ENCODE measurements at places on chromosomes 6 and 20.

GRCh38 chr20:46253391-46253790 lies 54.9 kb downstream of the CDH22 start:
- DNase-seq, result no peak

- DNase-seq, result peak; percentile 27
Measured at GRCh38 chr6:52617087-52617486, 40.2 kb upstream of the TRAM2 start.

DNA sequence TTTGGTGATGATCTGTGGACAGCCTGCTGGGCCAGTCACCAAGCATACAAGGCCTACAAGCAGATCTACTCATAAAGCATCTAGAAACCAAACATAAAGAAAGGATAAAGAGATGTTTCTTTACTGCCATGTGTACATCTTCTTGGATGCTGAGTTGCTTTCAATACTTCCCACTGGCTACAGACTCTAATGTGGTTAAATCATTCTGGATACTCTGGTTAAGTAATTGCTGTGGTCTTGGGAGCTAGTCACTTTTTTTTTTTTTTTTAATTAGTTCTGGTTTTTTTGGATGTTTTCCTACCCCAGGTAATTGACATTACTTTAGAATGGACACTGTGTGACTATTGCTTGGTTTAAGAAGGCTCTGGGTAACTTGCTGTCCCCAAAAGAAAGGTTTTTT lies 215.4 kb upstream of the RUNX2 start:
- DNase-seq, result no peak

- DNase-seq, result no peak
Measured at GRCh38 chr20:38453941-38454340, 18.7 kb upstream of the RALGAPB start.

GRCh38 chr20:33866398-33867100 lies 55.4 kb downstream of the CHMP4B start:
- DNase-seq, result no peak

GRCh38 chr6:130872250-130873095 lies 45.3 kb downstream of the SMLR1 start:
- DNase-seq, result peak; percentile 85

GRCh38 chr6:156250593-156250992 lies 526.6 kb upstream of the ARID1B start:
- DNase-seq, result no peak

All from tongue (tissue), 3 donors.